ENCODE measurements at places on chromosomes 4 and X. TPM values are rescaled to one million over a fixed set of nuclear protein-coding genes. Genes with fewer than 3 reads are reported as not detected.

DNA sequence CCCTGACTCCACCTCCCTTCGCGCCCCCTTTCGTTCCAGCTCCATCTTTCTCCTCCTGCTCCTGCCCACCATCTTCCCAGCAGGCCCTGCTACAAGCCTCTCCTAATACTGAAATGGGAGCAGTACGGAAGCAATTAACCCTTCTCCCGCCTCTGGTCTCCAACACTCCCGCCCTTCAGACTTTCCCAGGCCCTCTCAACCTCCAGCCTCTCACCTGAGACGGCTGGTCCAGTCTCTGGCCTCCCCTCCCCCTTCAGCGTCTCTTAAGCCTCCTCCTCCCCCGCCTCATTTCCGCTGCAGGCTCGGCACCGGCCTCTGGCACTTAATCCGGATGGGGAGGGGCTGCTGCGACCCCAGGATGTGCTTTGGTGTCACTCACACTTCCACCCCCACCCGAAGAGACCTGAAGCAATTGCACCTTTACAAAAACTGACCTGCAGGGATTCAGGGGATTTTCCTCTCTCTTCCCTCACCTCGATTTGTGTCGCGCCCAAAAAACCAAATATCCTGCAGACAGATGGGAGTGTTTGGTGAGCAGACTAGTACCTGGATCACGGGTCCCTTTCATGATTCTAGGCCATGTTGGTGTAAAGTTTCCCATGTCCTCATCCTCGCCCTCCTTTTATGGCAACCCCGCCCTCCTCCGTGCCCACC, 657 bp downstream of the TCEAL8 start:
- no peak for DNase-seq

DNA sequence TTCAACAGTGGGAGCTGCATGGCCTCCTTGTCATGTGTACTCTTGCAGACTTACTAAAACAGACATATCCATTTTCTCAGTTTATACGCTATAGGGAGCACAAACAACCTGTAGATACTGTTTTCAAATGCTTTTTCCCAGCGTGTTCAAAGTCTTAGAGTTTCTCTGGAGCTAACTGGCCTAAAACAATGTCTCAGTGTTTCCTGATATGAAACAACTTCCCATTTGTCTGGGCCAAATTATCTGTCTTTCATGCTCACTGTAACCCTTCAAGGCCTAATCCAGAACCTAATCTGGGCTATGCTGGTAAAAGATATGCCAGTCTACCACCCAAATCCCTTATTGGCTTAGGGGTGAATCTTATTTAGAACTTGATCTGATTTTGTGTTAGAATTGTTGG, 38.8 kb downstream of the RAB40A start:
- DNase-seq: no peak

GRCh38 chr4:6890358-6890757, 19.3 kb upstream of the TBC1D14 start:
- DNase-seq: no peak

DNA sequence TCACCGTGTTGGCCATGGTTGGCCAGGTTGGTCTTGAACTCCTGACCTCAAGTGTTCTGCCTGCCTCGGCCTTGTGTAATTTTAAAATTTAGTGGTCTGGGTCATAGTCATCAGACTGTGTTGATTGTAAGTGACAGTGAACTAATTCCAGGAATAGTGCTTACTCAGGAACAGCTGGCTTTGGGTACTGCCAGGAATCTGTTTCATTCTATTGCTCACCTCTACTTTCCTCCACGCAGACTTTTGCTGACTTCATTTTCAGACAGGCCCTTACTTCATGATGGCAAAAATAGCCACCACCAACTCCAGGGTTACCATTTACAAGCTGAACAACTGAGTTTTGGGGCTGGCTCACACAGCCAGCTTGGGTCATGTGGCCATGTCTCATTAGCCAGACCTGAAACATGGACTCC, 54.6 kb downstream of the FNIP2 start:
- DNase-seq: no peak

GRCh38 chr4:153428941-153429475, 37.2 kb upstream of the TMEM131L start:
- DNase-seq: no peak

GRCh38 chr4:125464146-125464545, 149.4 kb downstream of the FAT4 start:
- DNase-seq: no peak

DNA sequence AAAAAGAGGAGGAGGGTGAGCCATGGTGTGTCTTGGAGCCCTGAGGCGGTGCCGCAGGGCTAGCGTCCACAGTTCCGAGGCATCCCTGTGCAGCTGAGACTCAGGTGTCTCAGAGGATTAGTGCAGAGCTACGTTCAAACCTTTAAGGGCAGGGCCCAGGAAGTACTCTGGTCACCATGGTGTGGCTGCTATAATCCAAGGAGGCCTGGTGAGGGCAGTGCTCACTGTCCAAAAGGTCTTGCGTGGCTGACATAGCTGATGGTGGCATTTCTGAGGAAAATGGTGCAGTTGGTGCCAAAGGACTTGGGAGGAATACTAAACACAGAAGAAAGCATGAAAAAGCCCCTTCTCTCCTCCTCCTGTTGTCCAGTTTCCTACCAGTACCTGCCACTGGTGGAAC, 146.9 kb downstream of the DCHS2 start:
- no peak for DNase-seq

DNA sequence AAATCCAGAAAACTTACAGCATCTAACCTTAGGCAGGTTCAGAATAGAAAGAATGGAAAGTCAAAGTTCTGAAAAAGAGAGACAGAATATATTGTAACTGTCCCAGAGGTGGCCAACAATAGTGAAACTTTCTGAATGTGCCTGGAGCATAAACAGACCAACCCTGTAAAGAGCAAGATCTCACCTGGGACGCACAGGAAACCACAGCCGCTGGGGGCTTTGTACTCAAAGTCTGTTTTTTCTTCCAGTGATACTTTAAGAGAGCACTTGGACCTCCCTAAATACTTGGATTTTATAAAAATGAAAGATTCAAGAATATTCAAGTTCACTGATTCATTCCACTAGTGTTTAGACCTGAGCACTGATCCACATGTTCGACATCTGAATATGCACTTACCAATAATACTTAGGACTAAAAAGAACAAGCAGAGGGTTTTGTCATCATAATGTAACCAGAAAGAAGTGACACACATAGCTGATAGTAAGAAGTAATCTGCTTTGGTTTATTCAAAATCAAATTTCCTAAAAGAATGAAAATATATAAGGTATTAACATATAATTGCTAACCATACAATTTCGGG, 35.3 kb downstream of the ARAP2 start:
- no peak for DNase-seq

DNA sequence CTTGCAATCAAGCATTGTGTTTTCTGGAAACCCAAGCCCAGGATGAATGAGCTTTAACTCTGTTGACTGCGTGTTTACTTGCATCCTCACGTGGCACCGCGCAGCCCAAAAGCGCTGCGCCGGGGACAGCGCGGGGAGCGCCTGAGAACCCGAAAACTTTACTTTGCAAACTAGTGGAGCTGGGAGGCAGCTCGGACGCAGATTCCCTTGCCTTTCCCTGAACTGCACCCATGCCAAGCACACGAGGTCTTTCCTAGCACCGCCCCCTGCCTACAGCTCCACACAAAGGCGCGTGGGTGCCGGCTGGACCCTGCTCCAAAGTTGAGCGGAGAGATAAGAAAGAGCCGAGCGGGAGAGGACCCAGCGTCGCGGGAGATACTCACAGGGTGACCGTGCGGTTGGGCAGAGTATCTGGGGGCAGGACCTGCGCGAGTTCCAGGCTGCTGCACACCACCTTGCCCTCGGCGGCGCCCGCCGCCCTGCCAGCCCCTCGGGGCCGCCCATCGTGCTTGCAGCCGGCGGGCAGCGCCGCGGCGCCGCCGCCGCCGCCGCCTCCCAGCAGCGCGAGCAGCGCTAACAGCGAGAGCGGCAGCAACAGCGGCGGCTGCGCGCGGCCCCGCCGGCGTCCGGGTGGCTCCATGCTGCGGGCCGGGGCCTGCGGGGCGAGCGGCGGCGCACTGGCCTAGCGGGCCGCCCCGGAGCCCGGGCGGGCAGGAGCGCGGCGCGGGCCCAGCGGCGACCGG, 550 bp downstream of the ADGRA3 start:
- no peak for DNase-seq

- no peak for DNase-seq
Measured at GRCh38 chr4:3127112-3127511, 52.6 kb downstream of the HTT start.

LONRF3 gene
- total RNA-seq: 54.4 TPM

ITGB1BP2 gene
- 0.74 TPM for total RNA-seq

PAGE1 gene
- total RNA-seq: not detected
